ENCODE measurements at places on chromosomes 1 and 21. TPM values are rescaled to one million over a fixed set of nuclear protein-coding genes. Genes with fewer than 3 reads are reported as not detected.
A peak's percentile ranks its signal among the peaks of the same experiment; 100 is the strongest.

DNA sequence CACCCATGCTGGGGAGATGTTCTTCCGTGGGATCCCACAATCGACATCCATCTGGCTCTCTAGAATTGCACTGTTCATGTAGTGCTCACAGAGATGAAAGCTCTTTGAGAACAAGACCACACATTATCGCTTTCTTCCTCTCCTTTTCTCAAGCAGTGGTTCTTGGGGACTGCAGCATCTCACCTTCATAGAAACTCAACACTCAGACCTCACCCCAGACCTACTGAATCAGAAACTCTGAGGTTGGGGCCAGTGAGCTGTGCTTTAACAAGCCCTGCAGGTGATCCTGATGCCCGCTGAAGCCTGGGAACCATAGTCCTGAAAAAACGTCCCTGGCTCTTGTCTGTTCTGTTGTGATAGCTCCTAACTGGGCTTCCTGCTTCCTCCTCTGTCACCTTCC is 251.3 kb upstream of the FGGY start:
- peaks cover 48% of the 10 kb centered on the region for H3K4me1 ChIP-seq
- no peaks in the 10 kb centered on the region for H3K36me3 ChIP-seq
- H3K27ac ChIP-seq: no peak overlapping the region
- no peak for DNase-seq
- peaks cover 21% of the 10 kb centered on the region for H3K27me3 ChIP-seq
- H3K4me3 ChIP-seq: no peak overlapping the region

The SON gene
- polyA plus RNA-seq: 61.3 TPM

GRCh38 chr1:213604477-213604876 is 383.3 kb upstream of the PROX1 start:
- no peaks in the 10 kb centered on the region for H3K27me3 ChIP-seq
- H3K36me3 ChIP-seq: no peaks in the 10 kb centered on the region
- H3K4me3 ChIP-seq: no peak overlapping the region
- DNase-seq: no peak

DNA sequence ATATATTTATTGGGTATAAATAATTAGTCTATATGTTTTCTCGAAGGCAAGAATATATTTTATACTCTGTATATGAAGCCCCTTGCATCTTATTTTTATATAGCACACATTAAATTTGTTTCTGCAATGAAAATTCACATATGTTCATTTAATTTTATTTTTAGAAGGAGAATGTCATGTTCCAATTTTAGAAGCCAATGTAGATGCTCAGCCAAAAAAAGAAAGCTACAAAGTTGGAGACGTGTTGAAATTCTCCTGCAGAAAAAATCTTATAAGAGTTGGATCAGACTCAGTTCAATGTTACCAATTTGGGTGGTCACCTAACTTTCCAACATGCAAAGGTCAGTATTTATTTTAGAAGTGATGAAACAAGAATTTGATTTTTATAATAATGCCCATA is 16.6 kb downstream of the CFHR5 start:
- H3K36me3 ChIP-seq: no peaks in the 10 kb centered on the region
- no peak for DNase-seq
- peaks cover 7% of the 10 kb centered on the region for H3K4me1 ChIP-seq
- H3K27me3 ChIP-seq: no peaks in the 10 kb centered on the region
- H3K4me3 ChIP-seq: no peak overlapping the region

DNA sequence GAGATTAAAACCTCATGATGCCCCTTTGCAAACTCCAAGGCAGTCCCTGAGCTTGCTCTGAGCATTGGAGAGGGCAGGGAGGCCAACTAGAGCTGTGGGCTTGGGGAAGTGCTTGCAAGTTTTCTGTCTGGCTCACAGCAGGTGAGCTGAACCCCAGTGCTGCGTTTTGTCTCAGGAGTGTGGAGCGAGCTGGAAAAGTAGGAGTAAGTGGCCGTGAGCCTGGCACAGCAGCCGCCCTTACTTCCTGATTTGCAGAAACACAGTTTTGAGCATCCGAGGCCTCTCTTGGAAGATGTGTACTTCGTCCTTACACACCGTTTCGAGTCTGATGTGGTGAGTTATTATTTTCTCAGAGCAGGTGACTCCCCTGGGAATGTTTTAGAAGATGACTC is 221.2 kb upstream of the C1orf174 start:
- H3K27me3 ChIP-seq: peaks cover 9% of the 10 kb centered on the region
- H3K27ac ChIP-seq: no peak overlapping the region
- no peak for DNase-seq
- no peaks in the 10 kb centered on the region for H3K36me3 ChIP-seq
- H3K4me1 ChIP-seq: no peaks in the 10 kb centered on the region

DNA sequence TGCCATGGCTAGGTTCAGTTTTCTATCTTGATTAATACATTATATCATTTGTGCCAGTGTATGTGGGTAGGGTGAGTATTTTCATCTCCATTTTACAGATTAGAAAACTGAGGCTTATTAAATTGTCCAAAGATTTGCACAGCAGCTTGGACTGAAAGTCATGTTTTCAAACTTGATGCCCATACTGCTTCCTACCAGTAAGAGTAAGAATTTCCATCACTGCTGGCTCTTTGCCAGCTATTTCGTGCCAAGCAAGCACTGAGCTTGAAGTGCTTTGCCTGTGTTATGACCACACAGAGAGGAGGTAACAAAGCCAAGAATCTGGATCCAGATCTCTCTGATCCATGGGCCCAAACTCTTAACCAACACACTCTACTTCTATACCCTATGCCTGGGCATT is 295.0 kb downstream of the VAV3 start:
- no peak overlapping the region for H3K27ac ChIP-seq
- no peak for DNase-seq
- H3K4me1 ChIP-seq: peaks cover 12% of the 10 kb centered on the region
- no peaks in the 10 kb centered on the region for H3K27me3 ChIP-seq
- H3K4me3 ChIP-seq: no peak overlapping the region

DNA sequence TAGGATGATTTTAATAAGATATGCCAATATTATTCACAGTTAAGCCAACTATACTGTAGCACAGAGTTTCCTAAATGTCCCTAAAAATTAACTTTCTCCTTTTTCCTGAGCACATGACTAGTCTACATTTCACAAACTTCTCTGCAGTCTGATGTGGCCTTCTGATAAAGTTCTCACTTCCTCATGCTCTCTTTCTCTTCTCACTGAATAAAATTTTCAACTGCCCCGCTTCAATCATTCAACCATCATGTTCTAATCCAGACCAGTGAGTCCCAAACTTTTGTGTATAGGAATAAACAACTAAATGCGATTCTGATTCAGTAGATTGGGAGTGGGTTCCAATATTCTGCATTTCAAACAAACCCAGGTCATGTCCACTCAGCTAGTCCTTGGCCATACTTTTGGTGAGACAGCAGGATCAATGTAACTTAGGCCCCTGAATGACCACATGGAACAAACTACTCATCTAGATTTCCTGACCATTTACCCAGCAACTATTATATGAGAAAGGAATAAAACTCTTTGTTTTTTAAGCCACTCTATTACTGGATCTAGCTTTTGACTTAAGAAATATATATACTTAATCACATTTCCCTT is 20.1 kb downstream of the TUT4 start:
- H3K27ac ChIP-seq: no peak overlapping the region
- DNase-seq: no peak

The AKR7A3 gene
- 0.58 TPM for polyA plus RNA-seq

The LORICRIN gene
- not detected for polyA plus RNA-seq

GRCh38 chr1:154176337-154176736 is 15.6 kb downstream of the TPM3 start:
- H3K4me1 ChIP-seq: peaks cover 44% of the 10 kb centered on the region
- H3K36me3 ChIP-seq: peaks cover 42% of the 10 kb centered on the region
- H3K4me3 ChIP-seq: no peak overlapping the region
- H3K27ac ChIP-seq: no peak overlapping the region
- DNase-seq: no peak
- H3K27me3 ChIP-seq: no peaks in the 10 kb centered on the region

DNA sequence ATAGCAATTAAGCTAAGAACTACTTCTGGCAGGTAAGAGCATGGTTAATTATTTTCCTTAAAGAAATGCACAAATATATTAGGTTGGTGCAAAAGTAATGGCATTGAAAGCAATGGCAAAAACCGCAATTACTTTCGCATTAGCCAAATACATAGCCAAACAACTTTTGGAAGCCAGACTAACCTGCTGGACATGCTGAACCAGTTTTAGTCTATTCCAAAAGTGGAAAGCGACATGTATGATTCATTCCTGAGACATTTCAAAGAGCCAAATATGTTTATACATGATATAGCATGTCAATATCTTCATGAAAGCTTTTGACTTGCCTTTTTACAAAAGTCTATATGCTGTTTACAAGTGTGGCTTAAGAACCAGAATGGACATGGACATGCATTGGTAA is 23.4 kb upstream of the DR1 start:
- H3K27me3 ChIP-seq: no peaks in the 10 kb centered on the region
- H3K4me1 ChIP-seq: 0 out of 2 replicates have a peak, but pooled peaks cover 5% of the 10 kb centered on the region
- H3K4me3 ChIP-seq: no peak overlapping the region

GRCh38 chr1:232211149-232211548 is 418.8 kb downstream of the SIPA1L2 start:
- H3K4me3 ChIP-seq: no peak overlapping the region
- no peaks in the 10 kb centered on the region for H3K36me3 ChIP-seq
- no peaks in the 10 kb centered on the region for H3K4me1 ChIP-seq
- no peak overlapping the region for H3K27ac ChIP-seq

The PADI4 gene
- 0.04 TPM for polyA plus RNA-seq

The RGS7 gene
- not detected for polyA plus RNA-seq

The MROH9 gene
- polyA plus RNA-seq: not detected

DNA sequence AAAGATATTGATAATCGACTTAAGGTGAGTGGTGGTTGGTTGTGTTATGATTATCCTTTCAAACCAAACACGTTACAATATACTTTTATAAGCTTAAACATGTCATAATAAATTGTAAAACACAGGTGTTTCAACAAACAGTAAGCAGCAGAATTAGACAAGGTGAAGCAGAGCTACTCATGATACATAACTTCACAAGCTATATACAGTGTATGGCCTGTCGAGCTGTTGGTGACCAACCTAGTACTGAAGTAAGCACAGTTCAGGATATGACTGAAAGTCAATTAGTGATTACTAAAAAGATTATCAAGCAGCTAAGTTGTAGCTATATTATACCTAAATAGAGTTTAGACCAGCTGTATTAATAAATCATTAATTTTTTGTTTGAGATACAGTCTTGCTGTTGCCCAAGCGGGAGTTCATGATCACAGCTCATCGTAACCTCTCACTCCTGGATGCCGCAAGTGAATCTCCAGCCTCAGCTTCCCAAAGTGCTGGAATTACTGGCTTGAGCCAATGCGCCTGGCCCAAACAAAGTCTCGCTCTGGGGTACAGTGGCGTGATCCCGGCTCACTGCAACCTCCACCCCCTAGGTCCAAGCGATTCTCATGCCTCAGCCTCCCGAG is 148.1 kb downstream of the EIF4G3 start:
- no peak overlapping the region for H3K4me3 ChIP-seq
- peaks cover 57% of the 10 kb centered on the region for H3K4me1 ChIP-seq
- no peak for DNase-seq

DNA sequence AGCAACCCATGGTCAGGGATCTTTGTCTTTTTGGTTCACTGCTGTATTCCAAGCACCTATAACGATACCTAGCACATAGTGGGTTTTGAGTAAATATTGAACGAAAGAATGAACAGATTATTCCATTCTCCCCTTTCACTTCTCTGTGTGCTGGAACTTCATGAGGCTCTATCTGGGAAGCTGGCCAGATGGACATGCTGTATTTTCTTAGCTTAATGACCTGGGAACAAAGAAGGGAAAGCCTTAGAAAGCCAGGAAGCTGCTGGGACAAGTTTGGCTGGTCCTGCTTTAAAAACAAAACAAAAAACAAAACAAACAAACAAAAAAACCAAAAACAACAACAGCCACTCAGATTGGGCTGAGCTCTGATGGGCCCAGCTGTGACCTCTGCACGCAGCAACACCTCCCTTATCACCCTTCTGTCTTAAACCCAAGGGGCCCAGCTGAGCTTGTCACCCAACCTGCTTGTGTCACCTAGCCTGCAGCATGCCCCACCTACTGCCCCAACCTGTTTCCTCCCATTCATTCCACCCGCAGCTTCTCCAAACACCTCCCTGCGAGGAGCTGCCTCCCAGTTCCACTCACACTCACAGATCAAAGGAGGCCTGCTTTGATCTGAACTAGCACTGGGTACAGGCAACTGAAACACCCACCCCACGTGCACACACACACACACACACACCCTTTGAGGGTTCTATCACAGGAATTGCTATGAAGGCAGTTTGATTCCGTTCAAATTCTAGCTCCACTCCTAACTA is 37.1 kb downstream of the SLC30A1 start:
- H3K27ac ChIP-seq: no peak overlapping the region
- peaks cover 3% of the 10 kb centered on the region for H3K27me3 ChIP-seq
- no peaks in the 10 kb centered on the region for H3K36me3 ChIP-seq
- peaks cover 23% of the 10 kb centered on the region for H3K4me1 ChIP-seq
- no peak overlapping the region for H3K4me3 ChIP-seq
- peak; percentile 25 for DNase-seq

DNA sequence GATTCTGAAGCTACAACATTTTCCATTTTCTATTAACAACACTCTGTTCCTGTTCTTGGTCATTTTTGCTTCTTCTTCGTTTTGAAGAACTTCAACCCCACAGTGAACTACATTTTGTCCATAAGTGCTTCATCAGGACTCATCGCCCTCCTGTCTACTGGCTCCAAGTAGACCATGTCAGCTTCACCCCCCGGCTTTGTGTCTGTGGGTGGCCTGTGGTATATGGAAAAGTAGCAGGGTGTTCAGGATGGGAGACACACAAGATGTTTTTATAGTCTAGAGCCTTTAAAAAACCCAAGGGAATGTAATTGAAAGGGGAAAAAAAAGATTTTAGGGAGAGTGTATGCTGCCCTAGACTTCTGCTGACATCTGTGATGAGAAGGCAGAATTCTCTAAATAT is 46.1 kb downstream of the GIPC2 start:
- H3K4me1 ChIP-seq: peaks cover 12% of the 10 kb centered on the region
- H3K36me3 ChIP-seq: no peaks in the 10 kb centered on the region
- H3K27ac ChIP-seq: no peak overlapping the region
- no peak for DNase-seq
- H3K4me3 ChIP-seq: no peak overlapping the region

The TMEM61 gene
- not detected for polyA plus RNA-seq

The C4BPA gene
- polyA plus RNA-seq: 60.1 TPM

GRCh38 chr1:100927276-100927675 is 31.4 kb downstream of the SLC30A7 start:
- H3K27ac ChIP-seq: no peak overlapping the region
- peaks cover 30% of the 10 kb centered on the region for H3K36me3 ChIP-seq
- no peaks in the 10 kb centered on the region for H3K4me1 ChIP-seq
- DNase-seq: no peak

- H3K27ac ChIP-seq: no peak overlapping the region
- H3K4me1 ChIP-seq: no peaks in the 10 kb centered on the region
- H3K36me3 ChIP-seq: no peaks in the 10 kb centered on the region
These were observed 35.6 kb downstream of the MCOLN2 start for GRCh38 chr1:84961316-84961715.

DNA sequence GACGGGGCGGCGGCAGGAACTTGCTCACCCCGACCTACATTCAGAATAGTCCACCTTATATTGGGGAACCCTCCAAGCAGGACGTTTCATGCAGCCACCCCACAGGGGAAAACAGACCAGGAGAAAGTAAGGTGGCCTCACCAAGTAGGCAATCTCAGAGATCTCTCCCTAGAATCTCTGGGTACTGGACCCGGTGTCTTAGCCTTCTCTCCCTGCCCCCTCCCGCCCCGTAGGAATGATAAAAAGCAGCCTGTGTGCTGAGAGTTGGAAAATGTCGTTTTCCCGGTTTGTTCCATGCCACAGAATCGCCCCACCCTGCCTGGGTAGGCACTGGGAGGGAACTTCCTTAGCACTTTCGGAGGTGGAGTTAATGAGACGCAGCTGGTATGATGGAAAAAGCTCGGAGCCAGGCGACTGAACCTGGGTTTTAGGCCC is 789 bp upstream of the PTPN14 start:
- H3K4me3 ChIP-seq: peak overlapping the region; percentile 90
- DNase-seq: peak; percentile 11
- H3K27me3 ChIP-seq: no peaks in the 10 kb centered on the region
- H3K27ac ChIP-seq: peak overlapping the region; percentile 60
- peaks cover 60% of the 10 kb centered on the region for H3K4me1 ChIP-seq

Measured in HepG2 (cell line).